ENCODE measurements at places on chromosomes 2 and 18.

DNA sequence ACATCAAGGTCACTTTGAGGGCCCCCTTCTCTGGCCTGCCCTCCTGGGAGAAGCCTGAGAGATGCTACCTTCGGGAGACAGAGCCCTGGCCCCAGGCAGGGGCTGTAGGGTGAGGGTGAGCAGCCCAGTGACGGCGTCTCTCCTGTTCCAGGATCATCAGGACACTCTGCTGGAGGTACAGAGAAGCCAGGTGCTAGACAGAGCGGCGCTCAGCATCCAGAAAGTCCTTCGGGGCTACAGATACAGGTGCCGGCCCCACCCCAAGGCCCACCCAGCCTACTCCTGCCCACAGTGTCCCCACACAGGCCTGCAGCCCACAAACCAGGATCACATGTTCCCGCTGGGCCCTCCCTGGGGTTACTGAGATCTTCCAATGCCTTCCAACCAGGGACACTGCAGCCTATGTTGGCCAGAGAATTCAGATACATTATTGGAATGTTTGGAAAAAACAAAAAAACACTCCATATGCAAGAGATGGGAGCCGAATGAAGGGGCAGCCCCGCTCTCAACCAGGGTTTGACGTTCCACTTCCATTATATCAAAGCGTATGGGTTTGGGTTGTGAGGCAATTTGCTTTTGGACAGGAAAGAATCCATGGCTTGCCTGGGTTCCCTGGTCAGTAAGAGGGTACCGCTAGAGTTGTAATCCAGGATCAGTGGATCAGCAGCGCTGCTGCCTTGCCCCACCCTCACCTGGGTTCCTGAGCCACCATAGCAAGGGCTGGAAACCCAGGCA, 49.5 kb upstream of the GPR17 start:
- no peak for DNase-seq

- no peak for DNase-seq
Observed at GRCh38 chr18:52237551-52237950, 102.4 kb upstream of the DCC start.

- no peak for DNase-seq
Observed at GRCh38 chr2:178589335-178589734, 109.1 kb downstream of the PLEKHA3 start.

- peak; percentile 43 for DNase-seq
Observed at GRCh38 chr2:190121971-190122370, 59.4 kb upstream of the MSTN start.

DNA sequence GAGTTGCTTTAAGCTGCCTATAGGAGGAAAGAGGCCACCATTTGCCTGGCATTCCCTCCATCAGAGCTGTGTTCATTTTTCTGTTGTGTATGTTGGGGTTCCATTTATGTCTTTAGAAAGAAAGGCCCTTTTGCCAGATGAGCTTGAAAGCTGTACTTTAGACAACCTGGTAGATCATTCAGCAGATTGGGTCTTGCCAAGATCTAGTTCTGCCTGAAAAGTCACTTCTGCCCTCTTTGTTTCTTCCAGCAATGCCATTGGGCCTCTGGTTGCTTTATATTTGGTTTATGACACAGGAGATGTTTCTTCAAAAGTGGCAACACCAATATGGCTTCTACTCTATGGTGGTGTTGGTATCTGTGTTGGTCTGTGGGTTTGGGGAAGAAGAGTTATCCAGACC, 14.4 kb downstream of the SLC20A1 start:
- DNase-seq: no peak

GRCh38 chr2:147030966-147031720, 813.7 kb upstream of the ACVR2A start:
- no peak for DNase-seq

GRCh38 chr2:130759906-130760753, 4.8 kb downstream of the AMER3 start:
- peak; percentile 25 for DNase-seq

DNA sequence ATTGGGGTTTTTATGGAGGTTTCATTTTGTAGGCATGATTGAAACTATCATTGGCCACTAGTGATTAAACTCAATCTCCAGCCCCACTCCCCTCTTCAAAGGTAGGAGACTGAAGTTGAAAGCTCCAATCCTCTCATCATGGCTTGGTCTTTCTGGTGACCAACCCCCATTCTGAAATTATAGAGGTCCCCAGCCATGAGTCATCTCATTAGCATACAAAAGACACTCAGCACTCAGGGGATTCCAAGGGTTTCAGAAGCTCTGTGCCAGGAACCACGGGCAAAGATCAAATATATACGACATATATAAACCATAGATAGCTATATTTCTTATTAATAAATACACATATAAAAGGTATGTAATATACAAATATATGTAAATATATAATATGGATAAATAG, 256.0 kb upstream of the POU3F3 start:
- DNase-seq: no peak

GRCh38 chr2:128362176-128362888, 43.7 kb upstream of the HS6ST1 start:
- no peak for DNase-seq

DNA sequence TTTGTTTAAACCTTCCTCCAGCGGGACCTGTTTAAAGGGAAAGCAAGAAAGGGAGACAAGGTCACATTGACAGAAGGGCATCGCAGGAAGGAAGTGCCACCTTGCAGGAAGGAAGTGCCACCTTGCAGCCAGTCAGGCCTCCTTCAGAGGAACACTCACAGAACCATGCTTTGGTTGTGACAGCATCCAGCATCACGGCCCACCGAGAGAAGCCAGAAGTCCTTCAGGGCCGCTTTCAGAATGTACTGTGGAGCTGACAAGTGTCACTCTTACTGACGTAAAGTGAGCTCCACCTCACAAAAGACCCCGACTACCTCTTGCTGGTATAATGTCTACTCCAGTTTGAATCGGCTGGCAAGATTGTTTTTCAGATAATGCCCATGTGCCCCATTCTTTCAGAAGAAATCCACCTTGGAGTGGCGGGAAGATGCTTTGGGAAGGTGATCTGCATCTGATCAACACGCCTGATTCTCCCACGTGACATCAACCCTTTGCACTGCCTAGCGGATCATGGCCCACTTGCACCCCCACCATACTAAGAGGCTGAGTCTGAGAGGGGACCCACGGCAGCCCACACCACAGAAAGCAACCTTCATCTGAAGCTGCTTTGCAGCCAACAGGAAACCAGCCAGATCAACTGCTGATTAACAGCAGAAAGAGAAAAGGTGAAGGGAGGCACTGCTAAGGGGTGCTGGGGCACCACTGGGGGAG, 99.8 kb downstream of the UXS1 start:
- no peak for DNase-seq

- DNase-seq: no peak
Observed at GRCh38 chr2:1610096-1610485, 134.2 kb downstream of the PXDN start.

DNA sequence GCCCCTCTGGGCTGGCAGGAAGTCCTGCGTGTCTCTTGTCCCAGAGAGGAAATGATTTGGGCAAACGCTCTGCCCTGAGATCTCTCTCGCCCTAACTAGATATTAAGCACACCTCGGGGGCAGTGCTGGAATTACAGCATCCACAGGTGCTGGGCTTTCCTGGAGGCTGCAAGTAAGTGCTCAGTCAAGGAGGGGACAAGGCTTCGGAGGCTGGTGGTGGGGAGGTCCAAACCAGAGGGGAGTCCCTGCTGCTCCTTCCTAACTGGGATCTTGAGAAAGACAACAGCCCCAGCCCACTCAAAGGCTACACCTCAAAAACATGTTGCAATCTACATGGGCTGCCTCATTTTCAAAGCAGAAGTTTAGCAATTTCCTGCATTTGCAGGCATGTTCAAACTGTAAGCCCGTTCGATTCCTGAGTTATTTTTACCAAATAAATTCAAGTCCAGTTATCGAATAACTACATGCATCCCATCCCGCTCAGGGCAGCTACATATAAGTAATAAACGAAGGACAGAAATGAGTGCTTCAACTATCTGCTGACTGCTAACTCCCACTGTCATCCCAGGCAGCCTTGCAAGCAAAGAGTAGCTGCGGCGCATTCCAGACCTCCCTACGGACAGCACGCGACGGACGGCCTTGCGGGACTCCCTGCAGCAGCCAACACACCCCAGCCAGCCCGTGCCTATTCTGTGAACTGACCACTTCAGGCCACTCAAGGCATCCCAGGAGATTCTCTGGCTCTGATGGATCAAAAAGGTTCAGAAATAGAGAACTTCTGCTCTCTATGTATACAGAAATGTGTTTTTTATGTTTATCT, 27.5 kb downstream of the ZNF516 start:
- peak; percentile 69 for DNase-seq
